ENCODE measurements at places on chromosomes 1 and 21.

GRCh38 chr1:201791051-201791778 lies 37.7 kb upstream of the IPO9 start:
- no peak for DNase-seq

DNA sequence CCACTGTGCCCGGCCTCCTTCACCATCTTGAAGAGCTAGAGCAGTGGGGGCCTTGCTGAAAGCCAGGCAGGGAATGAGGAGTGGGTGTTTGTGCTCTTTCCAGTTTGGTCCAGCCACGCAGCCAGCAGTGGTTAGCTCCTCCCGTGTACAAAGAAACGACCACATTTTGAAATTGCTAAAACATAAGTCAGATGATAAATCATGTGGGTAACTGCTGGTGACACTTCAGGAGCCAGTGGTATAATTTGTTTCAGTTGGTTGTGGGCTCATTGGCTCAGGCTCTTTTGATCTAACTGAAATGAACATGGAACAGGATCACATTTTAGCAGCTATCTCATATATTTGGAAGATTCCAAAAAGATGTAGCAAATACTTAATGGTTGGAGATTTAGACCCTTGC lies 87.6 kb downstream of the MTR start:
- DNase-seq: no peak

- DNase-seq: no peak
These were observed 37.2 kb upstream of the SLC9A1 start for GRCh38 chr1:27192039-27192529.

GRCh38 chr1:15598436-15598835 lies 13.6 kb upstream of the AGMAT start:
- no peak for DNase-seq

- DNase-seq: no peak
These were observed at the start of gene CAMK1G for GRCh38 chr1:209583408-209583807. Gene CAMK1G, plus strand, starts transcription at chr1:209583714. Its CDS starts 11,270 bp downstream, at chr1:209594984.
